ENCODE measurements at places on chromosomes 3 and 15.

DNA sequence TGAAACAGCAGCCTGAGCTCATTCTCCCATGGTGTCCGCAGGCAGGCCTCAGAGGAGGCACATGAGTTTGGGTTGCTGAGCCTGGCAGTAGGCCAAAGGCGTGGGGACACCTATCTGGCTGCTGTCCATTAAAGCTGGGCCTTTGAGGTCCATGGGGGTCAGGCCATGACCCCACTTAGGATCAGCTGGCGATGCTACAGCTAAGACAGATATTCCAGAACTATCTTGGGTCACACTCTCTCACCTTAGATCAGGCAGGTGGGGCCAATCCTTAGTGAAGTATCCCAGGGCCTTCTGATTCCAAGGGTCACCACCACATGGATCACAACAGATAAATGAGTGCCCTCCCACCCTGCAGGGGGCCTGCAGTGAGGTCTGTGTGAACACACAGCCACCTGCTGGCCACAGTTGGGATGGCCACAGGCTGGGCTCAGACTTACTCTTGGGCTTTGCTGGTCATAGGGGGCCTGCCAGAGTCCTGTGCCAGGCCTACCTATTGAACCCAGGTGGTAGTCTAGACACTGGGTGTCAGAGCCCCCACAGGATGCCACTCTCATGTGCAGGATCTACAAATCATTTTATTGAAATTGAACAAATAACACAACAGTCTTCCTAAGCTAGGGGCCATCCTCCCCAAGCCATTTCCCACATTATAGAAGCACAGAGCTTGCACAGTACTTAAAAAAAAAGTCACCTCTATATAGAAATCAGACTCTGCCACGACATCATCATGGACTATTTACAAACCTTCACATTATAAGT, 2.0 kb upstream of the HYAL2 start:
- DNase-seq, result peak; percentile 71

DNA sequence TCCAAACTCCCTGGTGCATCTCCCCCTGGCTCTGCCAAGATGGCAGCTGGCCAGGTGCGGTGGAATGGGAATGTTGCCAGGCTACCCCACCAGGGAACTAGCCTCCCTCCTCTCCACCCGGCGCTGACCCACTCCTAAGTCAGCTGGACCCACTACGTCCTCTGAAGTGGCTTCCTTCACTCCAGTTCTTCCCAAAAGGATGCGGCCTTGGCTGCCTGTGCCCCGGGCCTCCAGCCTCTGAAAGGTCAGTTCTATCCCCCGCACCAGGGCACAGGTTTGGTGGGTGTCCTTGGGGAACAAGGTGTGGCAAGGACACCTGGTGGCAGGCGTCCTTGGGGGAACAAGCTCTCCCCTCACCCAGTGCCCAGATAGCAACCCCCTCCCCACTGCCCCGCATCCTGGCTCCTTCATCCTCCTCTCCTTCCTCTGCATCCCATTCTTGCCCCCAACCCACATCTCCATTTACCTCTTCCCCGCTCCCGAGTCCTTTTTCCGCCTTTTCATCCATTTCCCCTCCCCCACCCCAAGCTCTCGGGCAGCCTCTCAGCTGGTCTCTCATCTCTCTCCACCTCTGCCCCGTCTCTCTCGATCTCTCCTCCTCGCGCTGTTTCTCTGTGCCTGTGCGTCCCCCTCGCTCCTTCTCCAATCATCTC, 54.0 kb downstream of the LHFPL4 start:
- no peak for DNase-seq

DNA sequence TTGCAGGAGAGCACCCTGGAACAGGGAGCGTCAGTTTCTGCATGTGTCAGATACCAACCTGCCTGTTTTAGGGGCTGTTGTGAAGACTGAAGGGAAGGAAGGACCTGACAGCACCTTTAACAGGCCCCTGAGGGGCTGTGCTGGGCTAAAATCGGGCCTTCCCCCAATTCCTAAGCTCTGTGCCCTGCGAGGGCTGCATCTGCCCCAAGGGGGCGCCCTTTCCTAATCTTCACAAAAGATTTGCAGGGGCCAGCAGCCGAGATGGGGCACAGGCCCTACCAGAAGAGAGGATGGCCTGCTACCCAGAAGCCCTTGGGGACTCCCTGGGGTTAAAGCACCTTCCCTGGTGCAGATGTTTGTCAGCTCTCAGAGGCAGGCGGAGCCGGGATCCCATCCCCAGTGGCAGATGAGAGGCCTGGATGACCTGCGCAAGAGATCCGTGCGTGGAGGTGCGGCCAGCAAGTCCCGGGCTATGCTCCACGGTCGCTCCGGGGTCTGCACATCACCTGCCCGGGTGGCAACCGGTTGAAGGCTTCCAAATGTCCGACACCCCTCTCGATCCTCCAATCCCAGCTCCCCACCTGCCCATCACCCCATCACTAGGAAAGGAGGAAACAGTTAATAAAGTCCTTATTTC, 53.6 kb downstream of the RHCG start:
- peak; percentile 69 for DNase-seq

- no peak for DNase-seq
Measured at GRCh38 chr15:94476686-94477085, 245.3 kb downstream of the MCTP2 start.

GRCh38 chr3:25064681-25065080, 363.4 kb upstream of the RARB start:
- no peak for DNase-seq

DNA sequence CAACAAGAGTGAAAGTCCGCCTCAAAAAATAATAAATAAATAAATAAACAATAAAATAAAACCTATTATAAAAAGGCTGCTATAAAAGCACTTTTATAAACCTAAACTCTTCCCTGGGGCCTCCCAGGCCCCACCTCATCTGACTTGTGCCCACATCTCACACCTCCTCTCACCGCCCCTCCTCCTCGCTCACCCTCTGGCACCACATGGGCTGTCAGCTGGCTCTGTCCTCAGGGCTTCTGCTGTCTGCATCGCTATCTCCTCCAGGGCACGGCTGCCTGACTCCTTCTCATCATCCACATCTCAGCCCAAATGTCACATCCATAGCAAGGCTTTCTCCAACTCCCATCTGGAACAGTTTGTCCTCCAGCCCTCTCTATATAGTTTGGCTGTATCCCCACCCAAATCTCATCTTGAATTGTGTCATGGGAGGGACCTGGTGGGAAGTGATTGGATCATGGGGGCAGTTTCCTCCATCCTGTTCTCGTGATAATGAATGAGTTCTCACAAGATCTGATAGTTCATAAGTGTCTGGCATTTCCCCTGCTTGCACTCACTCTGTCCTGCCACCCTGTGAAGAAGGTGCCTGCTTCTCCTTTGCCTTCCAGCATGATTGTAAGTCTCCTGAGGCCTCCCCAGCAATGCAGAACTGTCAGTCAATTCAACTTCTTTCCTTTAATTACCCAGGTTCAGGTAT, 8.8 kb upstream of the SH3BP5 start:
- no peak for DNase-seq

DNA sequence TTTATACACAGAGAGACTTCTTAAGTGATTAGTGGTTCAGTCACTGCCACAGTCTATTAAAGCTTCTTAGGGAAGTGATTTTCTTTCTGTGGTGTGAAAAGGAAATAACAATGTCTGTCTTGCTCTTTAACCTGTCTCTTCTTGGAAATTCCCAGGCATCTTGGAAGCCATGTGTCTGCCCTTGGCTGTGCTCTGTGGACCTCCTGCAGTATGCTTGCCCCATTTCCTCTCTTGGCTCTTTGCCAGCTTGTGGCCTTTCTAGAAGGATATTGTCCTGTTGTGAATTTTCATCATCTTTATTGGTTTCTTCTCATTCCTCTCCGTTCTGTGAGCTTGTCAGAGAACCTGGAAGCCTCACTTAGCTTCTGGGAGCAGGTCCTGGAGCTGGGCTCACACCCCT, 338.4 kb upstream of the C2CD4B start:
- DNase-seq, result no peak

GRCh38 chr3:149214702-149215101, 6.9 kb downstream of the CP start:
- DNase-seq, result no peak

- DNase-seq, result peak; percentile 82
Measured at GRCh38 chr15:50685976-50686468, 575 bp downstream of the TRPM7 start.

DNA sequence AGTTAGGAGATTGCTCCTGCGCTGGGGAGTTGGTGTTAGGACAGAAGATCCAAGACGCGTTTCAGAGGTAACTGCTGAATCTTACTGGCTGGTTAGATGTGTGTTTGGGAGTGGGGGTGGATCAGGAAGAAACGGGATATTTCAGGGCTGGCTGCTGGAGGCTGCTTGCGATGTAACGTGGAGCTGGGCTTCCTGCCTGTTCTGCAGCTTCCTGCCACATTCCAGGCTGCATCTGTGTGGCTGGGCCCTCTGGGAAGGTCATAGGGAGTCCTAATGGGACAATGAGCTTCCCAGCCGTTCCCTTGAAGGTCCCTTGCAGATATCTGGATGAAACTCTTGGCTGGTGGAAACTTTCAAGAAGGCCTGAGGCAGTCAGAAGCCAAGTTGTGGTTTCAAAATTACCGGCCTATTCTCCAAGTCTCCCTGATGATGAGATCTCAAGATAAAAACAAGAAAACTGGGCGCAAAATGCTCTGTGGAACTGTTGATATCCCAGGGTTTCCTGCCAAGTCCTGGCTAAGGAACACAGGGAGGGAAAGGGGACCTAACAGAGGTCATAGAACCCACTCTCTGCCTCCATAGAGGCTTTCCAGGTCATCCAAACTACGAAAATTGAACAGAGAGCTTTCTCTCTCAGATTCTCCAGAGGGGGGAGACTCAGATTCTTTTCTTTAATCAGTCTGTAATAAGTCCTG, 67.0 kb downstream of the NOX5 start:
- no peak for DNase-seq

DNA sequence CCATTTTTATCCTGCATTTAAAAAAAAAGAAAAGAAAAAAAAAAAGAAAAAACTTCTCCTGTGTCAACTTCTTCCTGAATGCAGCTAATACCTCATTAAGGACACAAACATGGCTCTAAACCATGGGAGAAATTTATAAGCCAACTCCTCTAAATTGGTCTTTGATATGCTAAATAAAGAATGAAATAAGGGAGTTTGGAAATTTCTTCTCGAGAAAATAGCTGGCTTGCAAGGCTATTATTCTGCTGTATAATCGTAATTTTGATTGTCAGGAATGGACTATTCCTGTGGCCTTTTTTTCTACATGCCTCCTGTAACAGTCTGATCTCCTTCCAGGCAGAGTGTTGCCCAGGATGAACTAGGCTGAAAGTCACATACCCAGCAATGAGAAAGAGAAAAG, 20.6 kb downstream of the CTXND1 start:
- DNase-seq, result no peak

DNA sequence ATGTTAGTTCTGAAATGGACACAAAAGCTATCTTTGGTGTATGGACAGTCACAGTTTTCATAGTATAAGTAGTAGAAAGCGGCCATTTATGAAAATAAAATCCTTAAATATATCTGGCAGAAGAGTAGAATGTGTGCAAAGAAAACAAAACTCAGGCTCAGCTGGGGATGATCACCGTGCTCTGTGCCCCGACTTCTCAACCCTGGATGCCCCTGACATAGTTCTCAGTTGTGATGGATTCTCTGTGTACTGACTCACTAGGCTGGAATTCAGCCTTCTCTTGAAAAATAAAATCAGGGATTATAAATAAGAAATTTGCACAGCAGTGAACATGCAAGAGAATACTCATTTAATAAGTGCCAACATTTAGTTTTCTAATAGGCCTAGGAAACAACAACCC, 925.1 kb upstream of the NR2F2 start:
- no peak for DNase-seq

DNA sequence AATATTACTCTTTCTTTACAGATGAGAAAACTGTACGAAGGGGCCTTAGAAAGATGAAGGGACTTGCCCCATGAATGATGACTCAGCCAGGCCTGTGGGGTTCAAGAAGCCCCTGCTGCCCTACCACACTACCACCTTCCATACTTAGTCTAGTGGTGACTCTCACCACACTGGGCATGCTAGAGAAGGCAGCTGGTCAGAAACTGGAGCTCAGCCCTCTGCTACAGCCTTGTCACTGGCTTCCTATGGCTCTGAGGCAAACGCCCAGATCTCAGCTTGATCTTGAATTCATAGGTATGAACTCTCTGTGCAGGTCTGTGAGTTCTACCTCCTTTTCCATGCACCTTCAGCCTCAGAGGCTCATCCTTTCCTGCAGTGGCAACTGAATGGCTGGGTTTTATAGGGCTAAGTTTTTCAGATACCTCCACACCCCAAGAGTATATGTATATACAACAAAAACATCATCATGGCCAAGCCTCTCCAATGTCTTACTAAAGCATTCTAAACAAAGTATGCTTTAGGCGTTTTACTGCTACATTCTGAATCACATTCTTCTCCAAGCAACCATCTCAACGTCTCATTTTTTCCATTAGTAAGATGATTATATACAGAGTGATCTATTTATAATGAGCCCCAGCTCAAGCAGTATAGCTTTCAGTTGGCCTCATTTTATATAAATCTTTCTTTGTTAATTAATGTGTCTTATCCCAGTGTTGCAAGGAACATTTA, 234.1 kb downstream of the GREM1 start:
- DNase-seq, result no peak

DNA sequence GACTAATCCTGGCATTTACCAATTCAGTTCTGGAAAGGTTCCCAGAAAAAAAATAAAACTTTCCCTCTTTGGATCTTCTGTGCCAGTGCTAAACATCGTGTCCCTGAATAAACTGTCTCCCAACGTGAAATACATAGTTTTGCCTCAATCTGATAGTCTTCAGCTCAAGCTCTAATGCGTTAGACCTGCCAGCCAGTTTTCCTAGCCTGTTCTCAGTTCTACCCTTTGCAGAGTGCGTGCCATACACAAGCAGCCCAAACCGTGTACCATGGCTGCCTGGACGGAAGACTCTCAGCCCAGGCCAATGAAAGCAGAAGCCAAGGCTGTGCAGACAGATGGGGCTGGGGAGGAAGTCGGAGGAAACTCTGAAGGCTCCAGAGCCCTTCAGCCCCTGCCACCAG, 11.4 kb upstream of the OCA2 start:
- DNase-seq, result no peak

- no peak for DNase-seq
Measured at GRCh38 chr3:122060040-122060698, 5.0 kb downstream of the CD86 start.

DNA sequence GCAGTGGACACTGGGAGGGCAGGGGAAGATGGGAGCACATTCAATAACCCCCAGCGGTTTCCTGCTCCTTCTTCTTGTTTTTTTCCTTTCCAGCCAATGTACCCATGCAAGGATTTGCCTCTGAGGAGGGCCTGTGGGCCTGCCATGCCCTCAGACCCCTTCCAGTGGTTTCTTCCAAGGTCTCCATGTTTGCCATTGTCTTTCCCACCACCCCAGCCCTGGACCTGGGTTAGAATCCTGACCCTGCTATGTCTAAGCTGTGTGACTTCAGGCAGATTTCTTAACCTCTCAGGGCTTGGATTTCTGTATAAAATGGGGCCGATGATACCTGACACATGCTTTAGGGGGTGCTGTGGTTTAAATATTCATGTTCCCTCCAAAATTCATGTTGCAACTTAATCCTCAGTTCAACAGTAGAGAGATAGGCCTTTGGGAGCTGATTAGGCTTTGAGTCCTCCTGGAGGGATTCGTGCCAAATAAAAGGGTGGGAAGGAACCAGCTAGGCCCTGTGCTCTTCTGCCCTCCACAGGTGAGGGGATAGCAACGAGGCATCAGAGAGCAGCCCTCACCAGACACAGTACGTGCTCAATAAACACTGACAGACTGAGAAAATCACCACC, 46.3 kb upstream of the FLNB start:
- DNase-seq, result peak; percentile 26

- peak; percentile 100 for DNase-seq
Measured at GRCh38 chr3:50337175-50337861, 3.3 kb downstream of the RASSF1 start.

All from activated CD4-positive, alpha-beta T cell treated with anti-CD3 and anti-CD28 coated beads, Interleukin-10, Interleukin-2, amounts not matched to agents 100 ng/mL and 50 ng/mL, durations not matched to agents 16 hours and 8 hours (primary cell).